ENCODE measurements at places on chromosomes 2 and 18.

DNA sequence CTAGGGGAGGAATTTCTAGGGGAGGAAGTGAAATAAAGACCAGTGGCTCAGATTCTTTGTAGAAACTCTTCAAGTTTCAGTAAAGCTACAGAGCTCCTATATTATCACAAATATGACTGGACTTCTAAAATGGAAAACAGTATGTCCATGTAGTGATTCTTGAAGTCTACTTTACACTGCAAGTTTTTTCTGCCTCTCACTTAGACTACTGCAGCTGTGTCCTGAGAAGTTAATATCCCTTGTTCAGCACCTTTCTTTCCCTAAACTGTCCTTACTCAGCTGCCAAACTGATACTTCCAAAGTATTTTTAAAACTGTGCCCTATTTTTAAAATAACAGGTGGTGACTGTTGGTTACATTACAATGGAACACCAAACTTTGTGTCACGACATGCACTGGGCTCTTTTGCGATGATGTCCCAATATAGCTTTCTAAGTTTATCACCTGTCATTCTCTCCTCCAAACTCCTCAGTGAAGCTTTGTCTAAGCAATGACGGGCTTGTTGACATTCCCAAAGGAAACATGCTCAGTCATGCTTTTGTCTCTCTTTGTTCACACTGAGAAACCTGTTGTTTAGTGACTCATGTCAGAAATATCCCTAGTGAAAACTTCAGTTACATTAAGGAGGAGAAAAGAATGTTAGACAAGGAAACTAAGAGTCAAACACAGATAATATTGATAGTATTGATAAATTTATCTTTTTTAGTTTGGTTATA is 341.1 kb downstream of the ARL6IP6 start:
- DNase-seq, result no peak

GRCh38 chr2:162509288-162509968 is 165.5 kb downstream of the GCA start:
- no peak for DNase-seq

GRCh38 chr2:197286805-197287595 is 23.6 kb downstream of the ANKRD44 start:
- DNase-seq, result no peak

GRCh38 chr2:111160758-111161157 is 40.0 kb downstream of the BCL2L11 start:
- DNase-seq, result no peak

GRCh38 chr2:101515477-101515876 is 40.6 kb upstream of the RFX8 start:
- DNase-seq, result no peak

DNA sequence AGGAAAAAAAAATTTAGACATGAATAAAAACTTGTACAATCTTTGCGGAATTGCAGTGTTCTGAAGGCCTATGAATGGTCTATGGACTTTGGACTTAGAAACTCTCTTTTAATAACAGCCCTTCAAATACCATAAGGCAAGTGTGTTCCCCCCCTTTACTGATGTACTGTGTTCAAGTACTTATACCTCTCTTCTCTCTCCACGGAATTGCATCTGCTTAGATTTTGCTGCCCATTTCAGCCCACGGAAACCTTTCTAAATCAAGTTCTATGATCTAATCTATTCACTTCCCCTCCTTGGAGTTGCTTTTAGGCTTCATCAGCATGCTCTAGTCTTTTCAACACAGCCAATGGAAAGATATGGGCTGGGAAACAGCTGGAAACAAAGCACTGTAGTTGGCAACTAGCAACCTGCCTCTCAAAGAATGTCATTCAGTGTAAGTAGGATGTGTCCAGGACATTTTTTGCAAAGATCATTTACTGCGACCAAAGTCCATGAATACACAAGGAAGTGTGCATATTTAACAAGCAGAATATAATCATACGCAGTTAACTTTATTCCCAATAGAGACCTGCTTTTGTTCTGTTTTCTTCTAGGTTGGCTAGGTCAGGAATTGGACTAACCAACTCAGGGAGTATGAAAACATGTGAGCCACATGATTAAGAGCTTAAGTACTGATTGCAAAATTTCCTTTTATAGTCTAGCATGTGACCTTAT is 58.0 kb downstream of the SLC40A1 start:
- no peak for DNase-seq

- no peak for DNase-seq
These were observed 141.3 kb downstream of the NCK2 start for GRCh38 chr2:105886029-105886454.
